ENCODE measurements at places on chromosomes 1 and 21. TPM values are rescaled to one million over a fixed set of nuclear protein-coding genes. Genes with fewer than 3 reads are reported as not detected.

- no peaks in the 10 kb centered on the region for H3K36me3 ChIP-seq
- no peak overlapping the region for H3K27ac ChIP-seq
- H3K4me1 ChIP-seq = no peaks in the 10 kb centered on the region
- H3K27me3 ChIP-seq = no peaks in the 10 kb centered on the region
Measured at GRCh38 chr1:112083487-112083886, 94.0 kb upstream of the KCND3 start.

ZNF695 gene
- 0.10 TPM for total RNA-seq

FHAD1 gene
- 1.7 TPM for total RNA-seq

GRCh38 chr1:73401666-73402065, 796.3 kb downstream of the LRRIQ3 start:
- DNase-seq = no peak
- H3K27me3 ChIP-seq = no peaks in the 10 kb centered on the region
- no peaks in the 10 kb centered on the region for H3K4me1 ChIP-seq
- H3K36me3 ChIP-seq = no peaks in the 10 kb centered on the region
- H3K4me3 ChIP-seq = no peak overlapping the region

- H3K27ac ChIP-seq = no peak overlapping the region
- H3K4me1 ChIP-seq = no peaks in the 10 kb centered on the region
- no peak for DNase-seq
- H3K4me3 ChIP-seq = no peak overlapping the region
Measured at GRCh38 chr1:14521622-14522021, 76.9 kb upstream of the KAZN start.

- H3K27ac ChIP-seq = no peak overlapping the region
- H3K4me3 ChIP-seq = no peak overlapping the region
- no peaks in the 10 kb centered on the region for H3K36me3 ChIP-seq
- no peak for DNase-seq
Measured at GRCh38 chr1:101200513-101200912, 36.3 kb upstream of the S1PR1 start.

SELP gene
- 1.5 TPM for total RNA-seq

GRCh38 chr1:25590096-25590824, 26.3 kb upstream of the MAN1C1 start:
- no peak overlapping the region for H3K27ac ChIP-seq
- no peaks in the 10 kb centered on the region for H3K27me3 ChIP-seq
- H3K4me1 ChIP-seq = peaks cover 20% of the 10 kb centered on the region
- no peak overlapping the region for H3K4me3 ChIP-seq
- DNase-seq = no peak

COL11A1 gene
- total RNA-seq = not detected

S100A12 gene
- 20.4 TPM for total RNA-seq

DNA sequence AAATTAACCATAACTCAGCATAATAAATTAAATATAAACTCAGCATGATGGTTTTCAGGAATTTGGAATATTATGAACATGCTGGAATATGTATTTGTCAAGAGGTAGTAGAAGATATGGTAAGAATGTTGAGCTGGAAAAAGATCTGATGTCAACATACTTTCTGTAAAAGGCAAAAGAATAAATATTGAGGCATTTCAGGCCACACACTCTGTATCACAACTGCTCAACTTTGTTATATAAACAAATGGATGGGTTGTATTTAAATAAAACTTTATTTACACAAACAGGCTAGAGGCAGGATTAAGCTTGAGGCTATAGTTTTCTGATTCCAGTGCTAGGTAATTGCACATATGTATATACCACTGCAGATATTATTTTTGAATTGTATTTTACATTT, 1409.4 kb downstream of the MRPL39 start:
- DNase-seq = no peak
- no peaks in the 10 kb centered on the region for H3K4me1 ChIP-seq
- no peak overlapping the region for H3K27ac ChIP-seq
- no peaks in the 10 kb centered on the region for H3K27me3 ChIP-seq

DNA sequence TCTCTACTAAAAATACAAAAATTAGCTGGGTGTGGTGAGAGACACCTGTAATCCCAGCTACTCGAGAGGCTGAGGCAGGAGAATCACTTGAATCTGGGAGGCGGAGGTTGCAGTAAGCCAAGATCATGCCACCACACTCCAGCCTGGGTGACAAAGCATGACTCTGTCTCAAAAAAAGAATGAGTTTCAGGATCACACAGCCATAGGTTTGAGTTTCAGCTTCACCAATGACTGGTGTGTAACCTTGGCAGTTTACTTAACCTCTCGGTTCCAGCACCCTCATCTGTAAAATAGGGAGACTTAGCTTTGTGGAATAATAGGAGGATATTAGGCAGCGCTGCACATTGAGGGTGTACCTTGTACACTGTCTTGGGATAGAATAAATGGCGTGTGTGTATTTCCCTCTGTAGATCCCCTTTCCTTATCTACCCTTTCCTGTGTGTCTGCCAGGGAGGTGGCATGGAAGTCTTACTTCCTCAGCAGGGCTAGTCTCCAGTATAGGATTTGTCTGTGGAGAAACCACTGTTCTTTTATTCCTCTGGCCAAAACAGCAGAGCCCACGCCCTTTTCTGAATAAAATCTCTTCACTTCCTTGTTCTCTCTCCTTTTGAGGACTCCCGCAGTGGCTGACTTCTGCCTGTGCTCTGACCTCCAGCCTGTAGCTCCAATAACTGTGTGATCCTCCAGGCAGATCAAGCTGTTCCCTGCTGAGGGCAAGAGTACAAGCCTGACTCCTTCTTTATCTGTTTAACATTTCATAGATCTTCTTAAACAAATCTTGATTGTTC, 90.4 kb downstream of the HHAT start:
- no peak overlapping the region for H3K4me3 ChIP-seq
- no peak overlapping the region for H3K27ac ChIP-seq
- no peaks in the 10 kb centered on the region for H3K4me1 ChIP-seq
- no peaks in the 10 kb centered on the region for H3K27me3 ChIP-seq
- no peak for DNase-seq

TFF2 gene
- not detected for total RNA-seq

HMCN1 gene
- 0.45 TPM for total RNA-seq

DNA sequence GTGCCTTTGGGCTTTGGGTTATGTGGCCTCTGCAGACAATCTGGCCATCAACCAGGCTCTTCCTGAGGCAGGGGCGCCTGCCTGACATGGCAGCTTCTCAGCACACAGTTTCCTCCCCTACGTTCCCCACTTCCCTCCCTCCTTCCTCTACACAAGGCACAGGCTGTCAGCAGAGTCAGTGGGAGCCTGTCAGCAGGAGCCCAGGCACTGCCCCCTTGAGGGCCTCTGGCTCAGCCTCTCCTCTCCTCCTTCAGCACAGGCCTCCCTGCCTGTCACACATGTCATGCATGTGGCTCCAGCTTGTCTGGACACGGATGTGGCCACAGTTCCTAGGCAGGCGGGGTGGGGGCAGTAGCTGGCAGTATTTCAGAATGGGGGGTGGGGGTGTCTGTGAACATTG, 52.2 kb upstream of the ARTN start:
- H3K4me3 ChIP-seq = no peak overlapping the region
- H3K36me3 ChIP-seq = no peaks in the 10 kb centered on the region
- no peaks in the 10 kb centered on the region for H3K4me1 ChIP-seq
- DNase-seq = no peak
- no peaks in the 10 kb centered on the region for H3K27me3 ChIP-seq

DNA sequence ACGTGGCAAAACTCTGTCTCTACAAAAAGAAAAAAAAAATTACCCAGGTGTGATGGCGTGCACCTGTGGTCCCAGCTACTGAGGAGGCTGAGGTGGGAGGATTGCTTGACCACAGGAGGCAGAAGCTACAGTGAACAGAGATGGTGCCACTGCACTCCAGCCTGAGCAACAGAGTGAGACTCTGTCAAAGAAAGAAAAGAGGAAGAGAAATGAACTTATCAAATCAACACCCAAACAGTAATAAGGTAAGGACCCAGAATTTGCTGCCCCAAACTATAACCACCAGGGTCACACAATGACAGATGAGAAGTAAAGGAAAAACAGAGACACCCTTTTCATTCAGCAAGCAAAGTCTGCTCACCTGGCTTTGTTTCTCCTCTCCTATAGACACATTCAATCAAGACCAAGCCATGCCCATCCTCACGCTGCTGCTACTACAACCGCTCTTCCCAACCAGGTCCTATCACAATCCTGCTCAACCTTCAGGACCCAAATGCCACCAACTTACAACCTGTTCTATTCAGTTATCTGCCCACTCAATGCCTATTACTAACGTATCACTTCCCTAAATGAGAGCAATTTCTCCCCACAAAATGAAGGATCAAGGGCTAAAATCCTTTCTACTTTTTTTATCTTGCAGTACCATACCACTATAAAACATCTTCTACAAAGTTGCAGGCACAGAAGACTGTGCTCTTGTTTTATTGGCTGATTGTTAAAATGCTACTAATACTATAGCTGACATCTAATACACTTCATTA, 183.5 kb downstream of the RERE start:
- no peak for DNase-seq
- no peaks in the 10 kb centered on the region for H3K27me3 ChIP-seq
- no peak overlapping the region for H3K27ac ChIP-seq
- peaks cover 8% of the 10 kb centered on the region for H3K4me1 ChIP-seq

DNA sequence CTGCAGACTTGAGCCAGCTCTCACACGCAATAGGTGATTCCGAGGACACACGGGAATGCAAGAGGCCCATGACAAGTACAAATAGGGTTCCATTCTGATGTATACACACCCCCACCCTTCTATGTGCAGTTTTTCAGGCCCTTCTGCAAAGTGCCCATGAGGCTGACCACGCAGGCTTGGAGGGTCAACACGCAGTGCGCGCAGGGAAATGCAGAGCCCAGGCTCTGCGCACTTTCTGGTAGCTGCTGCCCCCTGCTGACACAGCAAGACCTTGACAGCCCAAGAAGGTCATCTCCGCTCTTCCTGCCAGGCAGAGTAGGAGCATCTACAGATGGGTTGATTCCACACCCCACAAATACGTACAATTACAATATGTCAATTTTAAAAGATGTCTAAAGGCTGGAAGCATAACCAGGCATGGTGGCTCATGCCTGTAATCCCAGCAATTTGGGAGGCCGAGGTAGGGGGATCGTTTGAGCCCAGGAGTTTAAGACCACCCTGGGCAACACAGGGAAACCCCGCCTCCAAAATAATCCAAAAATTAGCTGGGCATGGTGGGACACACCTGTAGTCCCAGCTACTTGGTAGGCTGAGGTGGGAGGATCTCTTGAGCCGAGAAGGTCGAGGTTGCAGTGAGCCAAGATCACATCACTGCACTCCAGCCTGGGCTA, 18.5 kb downstream of the SH3BP5L start:
- H3K4me1 ChIP-seq = peaks cover 29% of the 10 kb centered on the region
- no peaks in the 10 kb centered on the region for H3K36me3 ChIP-seq

DNA sequence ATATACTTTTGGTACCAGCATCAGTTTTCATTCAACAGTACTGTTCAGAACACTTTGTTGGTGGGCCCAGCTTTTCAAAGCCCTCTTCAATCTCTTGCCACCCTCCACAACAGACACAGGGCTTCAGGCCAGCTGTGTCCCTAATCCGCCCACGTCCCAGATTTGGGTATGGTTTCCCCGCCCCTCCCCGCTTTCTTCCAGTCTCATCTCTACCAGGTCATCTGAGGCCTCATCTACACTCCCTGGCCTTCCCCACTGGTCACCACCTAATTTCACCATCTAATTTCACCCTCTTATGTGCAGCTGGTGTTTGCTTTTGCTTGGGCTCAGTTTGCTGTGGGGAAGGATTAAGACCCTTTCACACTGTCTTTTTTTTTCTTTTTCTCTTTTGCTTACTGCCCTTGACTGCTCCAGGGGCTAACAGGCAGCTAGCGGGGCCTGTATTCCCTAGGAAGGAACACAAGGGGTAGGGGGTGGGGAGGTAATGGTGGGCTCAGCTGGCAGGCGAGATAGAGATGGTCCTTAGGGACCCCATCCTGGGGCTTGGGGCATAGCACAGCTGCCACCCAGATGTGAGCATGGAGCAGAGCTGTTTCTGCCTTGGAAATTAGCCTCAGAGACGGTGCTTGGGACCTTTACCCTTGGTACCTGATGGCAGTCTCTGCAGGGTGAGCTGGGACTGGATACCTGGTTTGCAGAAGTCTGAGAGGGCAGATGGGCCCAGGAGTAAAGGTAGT, 3.8 kb upstream of the EPB41 start:
- no peaks in the 10 kb centered on the region for H3K27me3 ChIP-seq
- no peaks in the 10 kb centered on the region for H3K36me3 ChIP-seq
- H3K4me1 ChIP-seq = peaks cover 10% of the 10 kb centered on the region
- H3K27ac ChIP-seq = no peak overlapping the region
- no peak overlapping the region for H3K4me3 ChIP-seq
- DNase-seq = no peak

C1orf50 gene
- total RNA-seq = 12.7 TPM

- H3K36me3 ChIP-seq = peaks cover 10% of the 10 kb centered on the region
- no peaks in the 10 kb centered on the region for H3K27me3 ChIP-seq
- no peaks in the 10 kb centered on the region for H3K4me1 ChIP-seq
- no peak overlapping the region for H3K4me3 ChIP-seq
Measured at GRCh38 chr1:27445177-27445936, 44.6 kb downstream of the WASF2 start.

RNU1-3 gene
- 3,038 TPM for total RNA-seq

- H3K4me1 ChIP-seq = no peaks in the 10 kb centered on the region
- H3K36me3 ChIP-seq = no peaks in the 10 kb centered on the region
- DNase-seq = no peak
- no peak overlapping the region for H3K4me3 ChIP-seq
- H3K27me3 ChIP-seq = no peaks in the 10 kb centered on the region
- no peak overlapping the region for H3K27ac ChIP-seq
Measured at GRCh38 chr1:96075704-96076455, 645.7 kb upstream of the PTBP2 start.

GJA9 gene
- not detected for total RNA-seq

GRCh38 chr1:6815726-6816125, 30.5 kb downstream of the CAMTA1 start:
- no peak overlapping the region for H3K27ac ChIP-seq
- no peaks in the 10 kb centered on the region for H3K36me3 ChIP-seq
- no peak for DNase-seq
- no peak overlapping the region for H3K4me3 ChIP-seq

FYB2 gene
- total RNA-seq = not detected
